Vagina (tissue), 2 donors: ENCODE measurements at places on chromosomes 4 and X.
A peak's percentile ranks its signal among the peaks of the same experiment; 100 is the strongest.

GRCh38 chrX:43349363-43349762, 306.7 kb upstream of the MAOA start:
- DNase-seq, result no peak

- DNase-seq, result no peak
These were observed 215.4 kb downstream of the IL1RAPL1 start for GRCh38 chrX:28802625-28803024.

DNA sequence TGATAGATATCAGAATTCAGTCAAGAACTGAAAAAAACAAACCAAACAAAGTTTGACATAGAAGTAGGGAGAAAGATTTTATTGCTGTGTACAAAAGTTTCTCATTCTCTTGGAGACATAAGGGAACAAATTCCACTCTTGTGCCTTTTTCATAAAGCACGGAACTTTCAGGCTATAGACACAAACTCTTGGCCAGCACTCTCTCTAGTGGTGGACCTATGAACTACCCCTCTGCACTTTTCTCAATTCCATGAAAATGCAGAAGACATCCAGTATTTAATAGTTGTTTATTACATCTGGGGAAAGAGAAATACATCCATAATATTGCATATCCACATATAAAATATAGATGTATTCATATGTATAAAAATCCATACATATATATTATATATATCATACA, 291.6 kb upstream of the HS3ST1 start:
- DNase-seq, result no peak

- peak; percentile 74 for DNase-seq
These were observed 14.0 kb downstream of the SHOX start for GRCh38 chrX:644304-645281.

DNA sequence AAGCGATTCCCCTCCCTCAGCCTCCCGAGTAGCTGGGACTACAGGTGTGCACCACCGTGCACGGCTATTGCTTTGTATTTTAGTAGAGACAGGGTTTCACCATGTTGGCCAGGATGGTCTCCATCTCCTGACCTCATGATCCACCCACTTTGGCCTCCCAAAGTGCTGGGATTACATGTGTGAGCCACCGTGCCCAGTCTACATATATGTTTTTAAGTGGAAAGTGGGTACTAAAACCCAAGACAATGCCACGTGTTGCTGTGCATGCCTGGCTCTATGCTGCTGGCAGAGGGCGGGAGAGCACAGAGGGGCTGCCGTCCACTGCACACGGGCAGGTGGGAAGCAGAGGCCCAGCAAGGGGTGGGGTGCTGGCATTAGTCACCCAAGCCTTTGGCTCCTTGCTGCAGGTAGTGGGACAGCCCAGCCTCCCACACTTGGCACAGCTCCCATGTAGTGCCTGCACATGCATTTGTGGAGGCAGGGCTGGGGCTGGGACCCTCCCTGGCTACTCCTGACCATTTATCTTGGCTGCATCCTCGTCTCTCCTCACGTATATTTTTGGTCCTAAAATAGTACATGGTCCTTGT, 3.5 kb downstream of the EMD start:
- DNase-seq, result no peak

GRCh38 chr4:56871371-56871866, 36.3 kb upstream of the REST start:
- no peak for DNase-seq

DNA sequence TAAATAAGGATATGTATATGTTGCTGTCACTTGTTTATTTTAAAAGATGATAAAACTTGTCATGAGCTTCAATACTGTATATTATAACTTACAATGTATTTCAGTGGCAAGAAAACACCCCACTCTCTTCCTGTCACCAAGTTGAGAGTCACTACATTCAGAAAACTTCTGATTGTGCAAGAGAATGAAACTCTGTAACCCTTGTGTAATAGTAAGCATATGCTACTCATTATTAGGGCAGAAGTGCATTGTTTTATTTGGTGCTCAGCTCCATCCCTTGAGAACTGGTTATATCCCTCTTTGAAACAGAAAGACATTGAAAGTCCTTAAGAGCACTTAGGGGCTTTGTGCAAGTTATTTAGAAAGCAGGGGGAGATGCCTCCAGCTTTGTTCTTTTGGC, 594.5 kb downstream of the ARAP2 start:
- no peak for DNase-seq
